ENCODE measurements at places on chromosomes 13 and 19. TPM values are rescaled to one million over a fixed set of nuclear protein-coding genes. Genes with fewer than 3 reads are reported as not detected.

CGB5 gene
- not detected for total RNA-seq

SLC6A16 gene
- total RNA-seq, result not detected

NCR1 gene
- total RNA-seq, result not detected

DNA sequence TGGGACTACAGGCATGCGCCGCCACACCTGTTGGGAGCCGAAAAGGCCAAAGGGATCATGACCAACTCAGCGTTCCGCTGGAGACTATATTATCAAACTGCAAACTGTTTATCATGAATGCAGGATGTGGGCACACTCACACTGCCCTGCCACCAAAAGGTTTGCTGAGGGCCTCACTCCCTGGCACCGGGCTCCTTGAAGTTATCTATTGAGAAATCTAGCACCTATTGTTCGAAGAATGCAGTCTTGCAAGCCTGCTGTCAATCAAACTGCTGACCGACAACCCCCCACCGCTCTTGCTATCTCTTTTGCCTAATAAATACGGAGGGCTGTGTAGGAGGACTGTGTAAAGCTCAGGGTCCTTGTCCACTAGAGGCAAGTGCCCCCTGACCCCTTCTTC lies 5.2 kb upstream of the ZNF836 start:
- no peak for DNase-seq

GRCh38 chr13:30204564-30204963 lies 102.8 kb downstream of the KATNAL1 start:
- DNase-seq, result no peak

DNA sequence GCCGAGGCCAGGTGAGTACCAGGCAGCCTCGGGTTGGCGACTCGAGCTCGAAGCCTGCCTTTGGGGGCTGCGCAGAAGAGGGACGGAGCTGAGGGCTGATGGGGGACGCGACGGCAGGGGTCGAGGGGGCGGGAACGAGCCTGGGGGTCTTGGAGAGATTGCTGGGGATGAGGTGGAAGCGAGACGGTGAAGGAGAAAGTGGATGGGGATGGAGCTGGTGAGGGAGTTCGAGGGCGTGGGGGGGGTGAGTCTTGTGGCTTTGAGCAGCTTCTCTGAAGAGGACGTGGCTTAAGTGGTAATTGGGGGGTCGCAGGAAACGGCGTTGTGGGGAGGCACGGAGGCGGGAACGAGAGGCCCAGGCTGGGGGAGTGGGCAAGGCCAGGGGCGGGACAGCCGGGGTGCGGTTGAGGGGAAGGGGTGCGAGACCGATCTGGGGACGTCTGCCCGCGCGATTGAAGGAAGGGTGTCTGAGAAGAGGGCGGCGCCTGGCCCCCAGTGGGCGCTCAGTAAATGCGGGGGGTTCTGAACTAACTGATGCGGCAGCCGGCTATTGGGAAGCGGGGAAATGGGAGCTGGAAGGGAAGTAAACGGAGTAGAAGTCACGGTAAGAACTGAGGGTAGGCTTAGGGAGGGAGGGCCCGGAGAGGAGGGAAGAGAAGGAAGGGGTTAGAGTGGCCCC lies 426 bp downstream of the MYO9B start:
- DNase-seq, result no peak

All from fibroblast of the aortic adventitia (primary cell).